ENCODE measurements at places on chromosomes 6 and 20.
A peak's percentile ranks its signal among the peaks of the same experiment; 100 is the strongest.

DNA sequence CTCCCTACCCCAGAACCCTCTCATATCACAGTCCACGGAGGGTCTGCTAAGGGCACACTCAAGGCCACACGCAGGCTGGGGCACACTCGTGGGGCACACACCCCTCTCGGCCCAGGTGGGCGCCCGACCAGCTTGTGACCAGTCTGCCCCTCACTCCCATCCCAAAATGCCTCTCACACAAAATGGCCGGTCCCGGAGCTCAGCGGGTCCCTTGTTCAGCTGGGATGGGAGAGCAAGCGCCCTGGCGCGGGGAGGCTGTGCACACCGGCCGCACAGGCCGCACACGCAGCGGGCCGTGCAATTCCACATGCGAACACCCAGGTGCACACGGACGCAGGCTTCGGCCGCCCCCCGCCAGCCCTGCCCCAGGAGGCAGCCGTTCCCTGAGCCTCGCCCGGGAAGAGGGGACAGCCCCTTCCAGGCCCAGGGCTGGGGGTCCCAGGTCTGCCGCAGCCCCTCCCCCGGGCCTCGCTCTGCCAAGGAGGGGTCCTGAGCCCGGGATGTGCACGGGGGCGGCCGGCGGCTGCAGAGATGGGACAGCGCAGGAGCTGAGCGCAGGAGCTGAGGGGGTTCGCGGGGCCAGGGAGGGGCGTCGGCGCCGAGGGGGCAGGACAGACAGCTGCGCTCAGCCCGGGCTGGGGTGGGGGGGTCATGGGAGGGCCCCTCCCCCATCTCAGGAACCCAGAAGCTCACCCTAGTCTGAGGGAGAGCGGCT, 1.3 kb downstream of the KCNQ2 start:
- no peak for DNase-seq

- DNase-seq: no peak
Measured at GRCh38 chr6:136586295-136586694, 36.1 kb upstream of the MAP7 start.

DNA sequence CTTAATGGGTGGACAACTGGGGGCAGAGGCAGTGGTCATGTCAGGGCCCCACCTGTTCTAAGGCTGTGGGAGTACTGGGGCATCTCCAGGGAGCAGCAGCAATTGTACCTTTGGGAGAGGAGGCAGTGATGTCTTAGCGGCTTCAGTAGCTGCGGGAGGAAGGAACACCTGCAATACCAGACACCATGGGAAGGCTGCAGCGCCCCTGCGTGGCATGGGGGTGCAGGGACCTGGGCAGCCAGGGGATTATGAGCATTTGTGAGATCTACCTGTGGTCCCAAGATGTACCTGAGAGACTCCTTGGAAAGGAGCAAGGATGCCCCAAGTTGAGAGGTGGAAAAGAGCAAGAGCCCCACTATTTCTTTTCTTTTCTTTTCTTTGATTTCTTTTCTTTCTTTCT, 112.1 kb upstream of the GPR6 start:
- no peak for DNase-seq

GRCh38 chr6:22411376-22412105, 114.7 kb upstream of the PRL start:
- no peak for DNase-seq

GRCh38 chr20:17895641-17896171, 72.9 kb downstream of the SNX5 start:
- peak; percentile 56 for DNase-seq

- DNase-seq: no peak
Measured at GRCh38 chr20:8115436-8115835, 16.6 kb upstream of the PLCB1 start.

DNA sequence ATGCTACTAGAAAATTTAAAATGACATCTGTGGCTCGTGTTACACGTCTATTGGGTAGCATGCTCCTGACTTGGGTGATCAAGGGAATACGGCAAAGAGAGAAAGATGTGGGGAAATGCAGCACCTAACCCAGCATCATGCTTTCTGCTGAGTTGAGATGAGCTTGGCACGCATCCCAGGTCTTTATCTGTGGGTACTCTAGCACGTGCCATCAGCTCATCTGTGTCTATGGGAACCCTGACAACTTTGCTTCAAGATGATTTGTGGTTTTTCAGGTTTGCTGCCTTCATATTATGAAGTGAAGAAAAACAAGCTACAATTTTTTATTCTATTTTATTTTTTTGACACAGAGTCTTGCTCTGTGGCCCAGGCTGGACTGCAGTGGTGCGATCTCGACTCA, 21.0 kb downstream of the RNASET2 start:
- no peak for DNase-seq

DNA sequence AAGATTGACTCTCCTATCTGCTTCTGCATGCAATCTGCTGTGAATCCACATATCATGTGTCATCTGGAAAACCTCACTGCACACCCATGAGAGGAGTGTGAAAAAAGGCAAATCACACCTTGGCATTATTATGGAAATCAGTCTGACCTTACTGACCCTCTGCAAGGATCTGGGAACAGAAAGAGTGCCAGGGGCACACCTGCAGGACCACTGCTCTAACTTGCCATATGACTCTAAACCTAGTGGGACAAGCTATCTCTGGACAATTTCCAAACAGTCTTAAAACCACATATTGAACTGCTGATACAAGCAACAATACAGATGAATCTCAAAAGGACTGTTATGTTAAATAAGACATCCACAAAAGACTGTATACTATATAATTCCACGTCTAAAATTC, 50.3 kb downstream of the ABHD12 start:
- no peak for DNase-seq

- no peak for DNase-seq
Measured at GRCh38 chr6:133277900-133278545, 36.9 kb downstream of the EYA4 start.

DNA sequence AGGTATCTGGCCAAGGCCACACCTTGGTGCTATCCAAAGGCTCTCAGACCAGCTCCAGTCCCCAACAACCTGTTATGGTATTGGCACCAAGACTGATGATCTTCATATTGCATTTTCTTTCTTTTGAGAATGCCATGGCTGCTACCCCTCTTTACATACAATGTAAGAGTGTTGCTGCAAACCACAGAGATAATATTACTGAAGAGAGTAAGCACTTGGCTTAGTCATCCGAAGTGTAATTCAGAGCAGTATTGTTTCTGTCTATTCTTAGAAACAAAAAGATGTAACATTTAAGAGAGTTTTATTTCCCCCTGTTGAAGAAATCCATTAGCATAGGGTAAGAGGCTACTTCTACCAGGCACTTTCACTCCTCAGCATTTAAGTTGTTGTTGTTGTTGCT, 212.5 kb downstream of the C6orf118 start:
- DNase-seq: no peak

DNA sequence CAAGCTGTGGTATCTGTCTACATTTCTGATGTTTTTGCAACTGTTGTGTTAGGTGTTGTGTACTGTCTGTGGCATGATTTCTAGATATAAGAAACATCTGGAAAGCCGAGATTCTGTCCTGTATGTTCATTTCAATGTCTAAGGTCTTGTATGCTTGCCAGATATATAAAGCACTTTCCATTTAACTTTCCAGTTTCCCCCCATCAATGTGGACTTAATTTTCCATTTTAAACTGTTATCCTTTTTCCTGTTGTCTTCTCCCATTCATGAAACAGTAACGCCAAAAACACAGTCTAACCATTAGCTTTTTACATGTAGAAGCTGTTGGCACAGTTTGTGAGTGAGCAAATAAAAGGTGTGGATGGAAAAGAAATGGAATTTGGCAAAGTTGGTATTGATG, 181.6 kb downstream of the FARS2 start:
- DNase-seq: no peak

DNA sequence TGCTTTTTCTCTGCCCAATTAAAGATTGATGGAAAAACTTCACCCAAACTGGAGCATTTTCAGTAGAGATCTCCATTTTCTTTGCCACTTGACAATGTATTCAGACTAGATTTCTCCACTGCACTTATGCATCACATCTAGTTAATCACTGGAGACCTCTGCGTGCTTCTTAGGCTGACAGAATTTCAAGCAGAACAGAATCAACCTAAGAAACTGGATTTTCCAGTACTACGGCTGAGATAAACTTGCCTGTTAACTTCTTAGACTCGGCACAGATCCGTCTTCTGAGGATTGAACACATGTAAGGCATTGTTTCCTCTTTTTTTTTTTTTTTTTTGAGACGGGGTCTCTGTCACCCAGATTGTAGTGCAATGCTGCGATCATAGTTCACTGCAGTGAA, 139.2 kb downstream of the LRRC1 start:
- DNase-seq: no peak

GRCh38 chr6:116533233-116533957, 12.1 kb downstream of the TRAPPC3L start:
- DNase-seq: no peak

GRCh38 chr6:111711984-111712752, 106.5 kb upstream of the TRAF3IP2 start:
- no peak for DNase-seq

DNA sequence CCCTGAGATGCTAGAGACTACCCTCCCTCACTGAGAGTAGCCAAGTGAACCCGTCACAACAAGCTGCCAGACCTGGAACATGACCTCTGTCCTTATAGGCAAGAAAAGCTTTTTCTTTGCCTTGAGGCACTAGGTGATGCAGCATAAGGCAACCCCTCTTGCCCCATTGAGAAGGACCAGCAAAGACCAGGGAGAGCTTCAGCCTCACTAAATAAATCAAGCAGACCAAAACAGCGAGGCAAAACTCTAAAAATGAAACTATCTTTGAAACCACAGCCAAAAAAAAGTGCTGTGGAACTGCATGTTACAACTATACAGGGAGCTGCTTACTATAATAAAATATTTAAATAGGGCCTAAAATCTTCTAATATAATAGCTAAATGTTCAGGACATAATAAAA, 62.6 kb upstream of the FAM83B start:
- DNase-seq: no peak

DNA sequence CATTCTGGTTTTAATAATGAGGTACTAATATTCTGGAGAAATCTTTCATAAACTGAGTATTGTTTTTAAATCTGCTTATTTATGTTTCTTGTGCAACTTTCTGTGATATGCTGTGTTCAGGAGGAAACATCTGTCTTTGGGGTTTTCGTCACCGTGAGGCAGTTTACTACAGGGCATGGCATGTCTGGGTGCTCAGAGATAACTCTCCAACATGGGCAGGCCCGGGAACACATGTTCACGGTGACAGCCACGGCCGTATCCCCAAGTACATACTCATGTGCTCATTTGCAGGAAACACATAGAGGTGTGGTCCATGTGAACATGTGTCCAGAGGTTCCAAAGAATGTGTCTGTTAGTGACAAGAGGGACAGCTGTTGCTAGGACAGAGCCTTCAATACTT, 62.1 kb upstream of the CNKSR3 start:
- DNase-seq: no peak

DNA sequence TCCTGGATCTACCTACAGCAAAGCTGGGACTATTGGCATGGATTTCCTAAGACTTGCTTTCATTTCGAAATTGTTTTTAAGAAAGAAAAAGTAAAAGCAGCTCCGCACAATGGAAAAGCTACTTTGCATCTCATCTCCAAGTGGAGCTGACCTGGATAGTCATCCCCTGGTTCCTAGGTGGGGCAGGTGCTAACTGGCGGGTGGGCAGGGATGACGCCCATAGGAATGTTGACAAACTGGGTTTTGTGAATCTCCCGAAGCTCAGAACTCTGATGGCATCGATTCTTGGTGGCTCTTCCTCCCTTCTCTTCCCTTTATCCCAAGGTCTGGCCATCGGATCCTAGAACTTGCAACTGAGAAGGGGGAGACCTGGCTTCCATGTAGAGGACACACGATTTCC, 12.4 kb upstream of the EZR start:
- no peak for DNase-seq

- no peak for DNase-seq
Measured at GRCh38 chr6:36368921-36369865, 18.3 kb downstream of the ETV7 start.

DNA sequence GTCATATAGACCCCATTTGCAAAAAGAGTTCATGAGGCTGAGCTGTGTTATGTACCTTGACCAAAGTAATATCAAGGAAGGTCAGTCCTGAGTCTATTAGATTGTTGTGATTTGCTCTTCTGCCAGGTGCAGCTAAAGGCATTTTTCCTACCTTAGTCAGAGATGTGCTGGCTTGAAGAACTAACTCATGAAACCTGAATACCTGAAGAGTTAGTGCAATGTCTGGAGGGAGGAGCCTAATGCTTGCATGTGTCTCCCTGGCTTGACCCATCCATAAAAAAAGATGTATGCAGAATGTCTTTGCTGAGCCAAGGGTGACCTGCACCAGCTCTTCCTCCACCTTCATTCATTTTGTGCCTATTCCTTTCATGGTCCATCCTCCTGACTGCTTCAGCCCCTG, 742.0 kb downstream of the KIF16B start:
- no peak for DNase-seq

DNA sequence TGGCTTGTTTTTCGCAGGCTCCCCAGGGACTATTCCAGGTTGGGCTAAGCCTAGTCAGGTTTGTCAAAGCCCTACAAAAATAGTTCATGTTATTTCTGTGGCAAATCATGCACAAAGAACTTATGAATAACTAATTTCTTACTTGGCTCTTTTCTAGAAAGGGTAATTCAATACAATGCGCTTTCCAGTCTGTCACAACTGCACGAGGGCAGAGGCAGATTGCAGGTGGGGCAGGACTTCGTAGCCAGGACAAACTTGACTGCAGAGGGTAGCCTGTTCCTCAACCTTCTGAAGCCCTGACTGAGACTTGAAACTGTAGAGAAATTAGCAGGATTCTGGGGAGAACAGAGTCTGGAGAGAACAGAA, 253.5 kb downstream of the QKI start:
- no peak for DNase-seq

GRCh38 chr6:70312165-70312745, 9.4 kb upstream of the COL9A1 start:
- no peak for DNase-seq

DNA sequence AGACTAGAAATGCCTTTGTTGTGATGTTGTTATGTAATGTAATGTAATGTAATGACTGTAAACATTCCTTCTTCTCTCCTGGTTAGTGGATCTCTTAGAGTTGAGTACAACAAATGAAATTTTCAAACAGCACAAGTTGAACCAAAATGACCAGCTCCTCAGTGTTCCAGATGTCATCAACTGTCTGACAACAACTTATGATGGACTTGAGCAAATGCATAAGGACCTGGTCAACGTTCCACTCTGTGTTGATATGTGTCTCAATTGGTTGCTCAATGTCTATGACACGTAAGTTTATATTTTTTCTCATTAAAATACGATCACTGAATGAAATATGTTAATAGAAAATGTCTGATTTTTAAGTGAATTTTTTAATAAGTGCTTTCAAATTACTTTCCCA, 496.7 kb downstream of the UTRN start:
- DNase-seq: no peak

GRCh38 chr6:93418033-93418407, 1.3 kb downstream of the EPHA7 start:
- DNase-seq: no peak

- no peak for DNase-seq
Measured at GRCh38 chr6:43468240-43468639, 9.1 kb upstream of the TJAP1 start.

Data from activated CD4-positive, alpha-beta T cell treated with anti-CD3 and anti-CD28 coated beads for 24 hours (primary cell).